Epithelial cell of proximal tubule (primary cell): ENCODE measurements at places on chromosomes 5 and 9. TPM values are rescaled to one million over a fixed set of nuclear protein-coding genes. Genes with fewer than 3 reads are reported as not detected.

DNA sequence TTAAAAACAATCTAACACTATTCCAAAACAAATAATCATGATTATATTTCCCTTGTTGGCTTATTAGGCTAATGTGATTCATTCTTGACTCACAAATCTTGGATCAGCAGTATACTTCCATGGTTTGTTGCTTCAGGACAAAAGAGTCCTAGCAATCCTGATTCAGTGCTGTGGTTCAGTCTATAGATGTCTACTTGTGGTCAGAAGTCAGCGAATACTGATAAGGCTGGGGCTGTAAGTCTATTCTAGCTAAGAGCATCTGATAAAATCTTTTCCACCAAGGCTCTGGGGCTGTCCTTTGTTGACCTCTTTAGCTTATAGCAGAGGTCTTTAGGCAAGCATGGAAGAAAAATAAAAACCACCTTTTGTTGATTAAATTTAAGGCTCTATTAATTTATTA lies 4.4 kb upstream of the SMIM3 start:
- DNase-seq = peak; percentile 57

GRCh38 chr5:36389245-36389644 lies 87.5 kb upstream of the RANBP3L start:
- DNase-seq = no peak

Gene MEGF10
- total RNA-seq = 0.29 and 0.52 TPM in 2 replicates

Gene WDR55
- 14.6 and 23.4 TPM in 2 replicates for total RNA-seq

Gene RLN2
- 0.63 and 6.0 TPM in 2 replicates for total RNA-seq

- no peak for DNase-seq
These were observed 88.9 kb downstream of the NUDT12 start for GRCh38 chr5:103473725-103474124.

Gene AGXT2
- not detected in 2 replicates for total RNA-seq

DNA sequence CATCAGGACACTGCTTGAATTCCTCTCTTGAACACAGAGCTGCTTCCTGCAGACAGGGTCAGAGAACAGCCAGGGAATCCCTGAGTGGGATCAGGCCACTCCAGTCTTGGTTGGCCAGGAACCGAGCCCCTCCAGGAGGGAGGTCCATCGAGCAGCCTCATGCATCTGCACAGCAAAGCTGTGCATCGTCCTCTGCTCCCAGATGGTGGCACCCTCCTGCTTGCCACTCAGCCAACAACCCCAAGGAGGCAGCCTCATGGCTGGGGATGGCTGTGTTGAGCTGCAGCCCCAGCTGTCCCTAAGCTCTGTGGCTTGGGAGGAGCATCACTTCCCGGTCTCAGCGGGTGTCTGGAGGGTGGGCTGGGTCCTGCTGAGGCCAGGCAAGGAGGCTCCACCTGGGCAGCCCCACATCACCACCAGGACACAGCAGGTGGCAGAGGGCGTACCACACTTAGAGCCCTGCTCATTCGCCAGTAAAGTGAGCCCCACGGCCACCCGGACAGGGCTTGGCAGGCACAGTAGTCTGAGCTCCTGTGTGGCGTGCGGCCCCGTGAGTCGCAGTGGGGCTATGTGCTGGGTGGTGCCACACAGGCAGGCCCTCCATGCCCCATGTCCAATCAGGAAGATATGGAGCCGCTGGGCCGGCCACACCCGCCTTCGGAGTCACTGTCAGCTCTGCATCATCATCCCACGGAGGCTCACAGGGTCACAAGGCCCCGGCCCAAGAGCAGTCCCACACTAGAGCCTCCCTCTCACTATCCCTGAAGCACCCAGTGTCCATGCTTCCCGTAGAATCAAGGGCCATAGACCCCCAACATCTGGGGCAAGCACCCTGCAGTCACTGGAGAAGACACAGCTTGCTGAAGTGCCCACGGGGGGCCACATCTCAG lies 11.9 kb downstream of the LPCAT1 start:
- no peak for DNase-seq

DNA sequence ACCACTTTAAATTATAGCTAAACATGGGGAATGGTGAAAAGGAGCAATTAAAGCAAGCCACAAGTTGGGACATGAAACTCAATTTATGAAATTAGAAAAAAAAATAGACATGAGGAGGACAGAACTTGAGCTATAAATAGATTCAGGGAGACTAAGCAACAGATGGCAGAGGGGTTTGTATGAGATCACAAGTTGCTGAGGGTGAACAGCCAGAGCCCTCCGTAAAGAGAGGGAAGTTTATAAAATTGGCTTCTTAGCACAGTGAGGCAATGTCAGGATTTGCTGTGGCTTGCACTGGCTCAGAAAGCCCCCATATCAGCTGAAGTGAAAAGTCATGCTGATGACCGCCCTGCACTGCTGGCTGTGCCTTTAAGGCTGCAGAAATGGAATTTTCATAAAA lies 443.4 kb upstream of the CD180 start:
- DNase-seq = no peak

Gene FOXD4
- total RNA-seq = 0.07 and 0.46 TPM in 2 replicates

DNA sequence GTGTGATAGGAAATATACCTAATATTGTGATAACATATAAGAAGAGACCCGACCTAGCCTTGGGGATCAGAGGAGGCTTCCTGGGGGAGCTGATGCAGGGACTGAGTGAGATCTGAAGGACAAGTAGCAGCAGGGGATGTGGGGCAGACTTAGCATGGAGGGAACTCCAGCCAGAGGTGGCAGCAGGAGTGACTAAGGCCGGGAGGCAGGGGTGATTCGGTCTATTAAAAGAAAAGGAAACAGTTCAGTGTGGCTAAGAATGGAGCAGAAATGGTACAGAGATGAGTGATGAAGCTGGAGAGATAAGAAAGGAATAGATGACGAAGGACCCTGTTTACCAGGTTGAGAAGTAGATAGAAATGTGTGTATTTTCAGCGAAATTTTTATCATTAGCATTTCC lies 408.8 kb downstream of the ENC1 start:
- DNase-seq = no peak

Gene NELFB
- 47.7 and 71.0 TPM in 2 replicates for total RNA-seq

DNA sequence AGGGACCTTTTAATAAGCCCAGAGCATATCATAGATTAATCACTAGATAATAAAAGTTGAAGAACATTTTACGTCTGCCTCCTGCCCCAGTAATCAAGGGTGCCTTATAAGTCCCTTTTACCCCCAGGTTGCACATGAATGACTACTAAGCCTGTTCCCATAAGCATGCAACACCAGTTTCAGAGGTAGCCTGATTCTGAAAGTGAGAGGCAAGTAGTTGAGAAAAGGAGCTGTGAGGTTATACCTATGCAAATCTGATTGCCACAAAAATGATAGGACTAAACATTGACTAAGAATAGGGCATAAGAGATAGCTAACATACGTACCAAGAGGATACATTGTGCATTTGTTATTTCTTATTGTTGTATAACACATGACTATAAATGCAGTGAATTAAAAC lies 681.9 kb downstream of the ISL1 start:
- DNase-seq = no peak

DNA sequence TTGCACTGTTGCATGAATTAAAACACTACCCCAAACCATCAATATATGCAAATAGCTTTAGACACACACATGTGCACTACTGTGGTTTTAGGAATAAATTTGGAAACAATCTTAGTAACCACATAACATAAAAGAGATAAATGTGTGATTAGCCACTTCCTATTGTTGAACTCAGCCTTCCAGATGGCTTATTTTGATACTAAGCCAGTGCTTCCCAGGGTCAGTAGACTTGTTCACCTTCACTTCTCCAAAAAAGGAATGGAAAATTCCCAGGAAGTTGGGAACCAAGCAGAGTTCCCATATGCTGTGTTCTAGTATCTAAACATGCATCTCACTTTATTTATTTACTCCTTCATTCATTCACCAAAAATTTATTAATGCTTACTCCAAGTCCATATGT lies 47.8 kb downstream of the SVEP1 start:
- DNase-seq = no peak

Gene PAM
- 94.5 and 200 TPM in 2 replicates for total RNA-seq

DNA sequence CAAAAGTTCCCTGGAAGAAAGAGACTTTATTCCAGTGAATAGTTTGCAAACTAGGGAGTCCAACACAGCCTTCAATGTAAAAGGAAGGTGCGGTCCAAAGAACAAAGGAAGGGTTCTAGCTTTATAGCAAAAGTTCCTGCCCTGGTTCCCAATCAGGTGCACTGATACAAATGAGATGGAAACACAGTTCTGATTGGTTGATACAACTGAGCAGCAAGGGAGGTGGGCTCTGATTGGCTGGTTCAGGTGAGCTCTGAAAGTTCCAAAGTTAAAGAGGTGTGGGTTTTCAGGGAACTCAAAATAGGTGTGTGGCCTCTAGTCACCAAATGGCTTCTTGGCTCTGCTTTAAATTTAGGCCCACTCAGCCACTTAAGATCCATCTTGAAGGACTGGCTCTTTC lies 43.1 kb downstream of the P4HA2 start:
- no peak for DNase-seq

DNA sequence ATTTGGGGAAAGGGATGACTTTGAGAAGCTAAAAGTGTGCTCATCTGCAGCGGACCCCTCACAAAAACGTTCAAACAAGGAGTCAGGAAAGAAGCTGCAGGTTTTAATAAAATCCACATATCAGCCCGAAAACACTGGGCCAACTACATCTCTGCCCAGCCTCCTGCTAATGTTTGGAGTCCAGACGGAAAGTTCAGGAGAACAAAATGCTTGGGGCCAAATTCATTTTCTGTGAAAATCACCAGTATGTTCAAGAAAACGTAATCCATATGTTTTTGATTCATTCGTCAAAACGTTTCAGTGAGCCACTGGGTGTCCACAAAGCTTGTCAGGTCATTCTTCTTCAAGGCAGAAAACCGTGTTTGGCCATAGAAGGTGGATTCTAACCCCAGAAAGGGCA lies 87.5 kb upstream of the GAS1 start:
- DNase-seq = no peak

Gene BAAT
- total RNA-seq = 0.07 TPM in 1 of 2 replicates, not detected in the other
